Stimulated activated CD4-positive, alpha-beta T cell treated with anti-CD3 and anti-CD28 coated beads, TNF-alpha, amount 100 ng/mL, for 4 hours (primary cell): ENCODE measurements at places on chromosomes 4 and X.
A peak's percentile ranks its signal among the peaks of the same experiment; 100 is the strongest.

DNA sequence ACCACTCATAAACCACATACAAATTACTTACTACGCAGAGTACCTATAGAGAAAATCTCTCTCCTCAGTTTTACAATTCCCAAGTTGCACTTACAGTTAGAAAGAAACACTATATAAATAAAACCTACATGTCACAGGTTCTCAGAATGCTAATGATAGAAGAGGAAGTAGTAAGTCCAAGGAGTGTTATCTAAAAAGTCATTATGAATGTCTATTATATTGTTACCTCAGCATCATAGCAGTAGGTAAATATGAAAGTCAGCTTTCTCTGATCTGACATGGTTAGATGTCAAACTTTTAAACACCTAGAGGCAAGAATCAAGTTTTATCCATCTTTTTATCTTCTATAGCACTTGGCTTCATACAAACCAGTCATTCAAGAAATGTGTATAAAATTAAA, 163.2 kb upstream of the FAM241A start:
- DNase-seq, result no peak

DNA sequence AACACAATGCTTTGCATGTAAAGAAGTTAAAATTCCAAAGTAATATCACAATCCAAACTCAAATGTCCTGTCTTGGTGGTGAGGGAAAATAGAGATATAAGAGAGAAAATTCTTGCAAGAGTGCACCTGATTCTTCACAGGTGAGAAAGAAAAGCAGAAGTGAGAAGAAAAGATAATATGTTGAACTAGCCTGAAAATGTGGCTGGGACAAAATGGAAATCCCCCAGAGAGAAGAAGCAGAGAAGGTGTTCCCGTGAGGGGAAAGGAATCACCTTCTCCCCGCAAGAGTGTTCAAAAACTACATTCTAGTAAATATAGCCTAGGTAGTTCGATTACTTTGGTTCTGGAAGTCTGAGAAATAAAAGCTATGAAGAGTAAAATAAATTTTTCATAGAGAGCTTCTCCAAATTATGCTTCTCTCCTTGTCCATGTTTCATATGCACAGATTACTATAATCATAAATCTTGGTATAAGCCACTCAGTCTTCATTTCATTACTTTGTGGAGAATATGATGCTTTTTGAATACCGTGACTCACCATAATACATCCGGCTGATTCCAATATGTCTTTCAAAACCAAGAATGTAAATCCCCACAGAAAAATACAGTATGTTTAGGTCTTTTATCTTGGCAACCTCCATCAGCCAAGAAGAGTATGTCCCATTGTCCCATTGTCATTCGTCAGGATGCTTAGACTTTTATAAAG, 63.1 kb downstream of the COX18 start:
- DNase-seq, result no peak

DNA sequence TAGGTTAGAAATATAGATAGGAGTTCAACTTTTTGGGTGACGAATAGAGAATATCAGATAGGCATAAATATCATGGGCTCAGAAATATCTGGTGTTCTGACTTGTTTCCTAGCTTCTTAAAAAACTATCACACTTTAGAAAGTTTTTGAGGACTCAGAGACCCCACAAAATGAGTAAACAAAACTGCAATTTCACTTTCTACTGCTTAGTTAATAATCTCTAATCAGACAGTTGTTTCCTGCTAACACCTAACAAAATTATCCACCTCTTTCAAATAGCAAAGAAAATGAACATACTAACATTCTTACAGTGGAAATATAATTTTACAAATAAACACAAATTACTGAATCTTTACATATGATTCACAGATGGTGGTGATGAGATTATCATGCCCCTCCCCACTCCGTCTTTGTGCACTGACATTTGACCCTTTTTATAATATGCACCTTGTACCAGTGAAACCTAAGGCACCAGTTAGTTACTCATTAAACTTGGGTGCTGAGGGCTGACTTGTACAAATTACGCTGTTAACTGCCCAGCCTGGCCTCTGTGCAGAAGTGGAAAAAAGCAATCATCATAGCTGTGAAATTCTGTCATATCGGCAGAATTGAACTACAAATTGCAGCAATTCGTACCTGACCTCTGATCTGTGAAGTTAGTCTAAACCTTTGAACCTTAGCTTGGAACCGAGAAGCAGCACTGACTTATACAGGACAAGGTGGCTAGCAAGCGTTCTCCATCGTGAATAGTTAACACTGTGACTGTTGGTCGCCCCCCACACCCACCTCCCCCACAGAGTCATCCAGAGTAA, 138.7 kb downstream of the CHRNA9 start:
- DNase-seq, result no peak

DNA sequence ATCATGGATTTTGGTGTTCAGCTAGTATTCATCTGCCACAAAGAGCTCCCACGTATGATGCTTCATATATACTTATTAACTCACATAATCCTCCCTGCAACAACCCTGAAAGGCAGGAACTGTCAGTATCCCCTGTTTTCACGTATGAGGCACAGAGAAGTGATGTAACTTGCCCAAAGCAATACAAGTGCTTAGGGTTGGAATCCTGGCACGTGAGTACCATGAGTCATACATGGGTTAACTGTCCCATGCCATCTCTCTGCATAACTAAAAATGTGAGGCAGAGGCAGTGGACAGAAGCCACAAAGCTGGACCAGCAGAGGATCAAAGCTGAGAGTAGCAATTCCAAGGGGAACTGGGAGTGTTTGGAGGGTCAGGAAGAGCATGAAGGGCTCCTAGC, 35.7 kb upstream of the EGFL6 start:
- no peak for DNase-seq

GRCh38 chr4:12555011-12555410, 929.1 kb downstream of the RAB28 start:
- no peak for DNase-seq

- DNase-seq, result peak; percentile 28
Measured at GRCh38 chr4:140052050-140052449, 101.9 kb downstream of the MAML3 start.

DNA sequence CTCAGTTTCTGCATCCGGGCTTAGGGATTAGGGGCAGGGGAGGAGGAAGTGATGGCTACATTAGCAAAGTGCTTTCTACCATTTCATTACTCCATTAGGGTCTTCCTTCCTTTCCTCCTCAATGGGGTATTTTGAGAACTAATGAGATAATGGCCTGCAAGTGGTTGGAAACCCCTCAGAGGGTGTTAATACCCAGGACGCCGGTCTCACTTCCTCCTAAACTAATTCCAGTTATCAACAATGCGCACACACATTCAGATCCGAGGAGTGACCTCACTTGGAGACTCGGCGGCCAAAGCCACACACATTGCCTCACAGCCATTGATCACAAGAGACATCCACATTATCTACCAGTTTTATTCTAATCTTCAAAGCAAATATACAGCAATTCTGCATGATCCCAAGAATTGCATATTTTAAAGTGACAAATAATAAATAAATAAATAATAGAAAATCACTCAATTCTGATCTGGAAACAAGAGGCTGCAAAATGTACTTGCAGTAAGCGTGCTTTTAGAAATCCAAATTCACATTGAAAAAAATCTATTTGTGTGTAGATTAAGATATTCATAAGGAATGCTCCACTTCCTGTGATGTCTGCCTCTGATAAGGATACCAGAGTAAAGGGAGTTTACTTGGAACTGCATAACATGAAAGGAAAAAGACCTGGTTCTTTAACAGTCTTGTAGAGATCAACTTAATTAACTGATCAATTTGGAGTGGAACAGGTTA, 329.1 kb downstream of the FBXW7 start:
- no peak for DNase-seq

GRCh38 chr4:181761156-181761555, 482.0 kb upstream of the TENM3 start:
- DNase-seq, result no peak

DNA sequence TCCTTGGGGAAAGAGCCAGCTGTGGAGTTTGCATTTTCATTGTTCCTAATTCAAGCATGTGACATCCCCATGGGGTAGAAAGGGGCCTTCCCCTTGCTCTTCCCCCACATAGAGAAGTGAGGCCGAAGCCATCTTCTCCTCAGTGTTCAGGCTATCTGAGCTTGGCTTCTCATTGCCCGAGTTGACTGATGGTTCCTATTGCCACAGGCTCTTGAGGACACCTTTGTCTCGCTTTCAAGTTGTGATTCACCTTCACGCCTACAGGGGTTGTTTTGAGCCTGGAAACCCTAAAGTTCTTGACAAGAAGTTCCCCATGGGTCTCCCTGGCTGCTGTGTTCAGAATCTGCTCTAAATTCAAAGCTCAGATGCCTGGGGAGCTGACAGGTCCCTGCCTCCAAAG, 25.0 kb downstream of the CCNQ start:
- no peak for DNase-seq
